Naive thymus-derived CD4-positive, alpha-beta T cell (primary cell): ENCODE measurements at places on chromosomes 4 and X. TPM values are rescaled to one million over a fixed set of nuclear protein-coding genes. Genes with fewer than 3 reads are reported as not detected.

The CACNA1F gene
- polyA plus RNA-seq: not detected

The CLNK gene
- not detected for polyA plus RNA-seq

The CT45A3 gene
- polyA plus RNA-seq: not detected

The ARMCX1 gene
- polyA plus RNA-seq: 3.2 TPM

The DCLK2 gene
- polyA plus RNA-seq: 0.06 TPM

The PLXNB3 gene
- not detected for polyA plus RNA-seq

The IL2RG gene
- polyA plus RNA-seq: 933 TPM

The MXRA5 gene
- polyA plus RNA-seq: not detected

The RBM46 gene
- not detected for polyA plus RNA-seq

The SPANXB1 gene
- not detected for polyA plus RNA-seq

The LUZP4 gene
- not detected for polyA plus RNA-seq

The ENPP6 gene
- polyA plus RNA-seq: not detected

The MCF2 gene
- polyA plus RNA-seq: not detected

The BANK1 gene
- polyA plus RNA-seq: 0.26 TPM

The TMPRSS11E gene
- not detected for polyA plus RNA-seq

The STATH gene
- polyA plus RNA-seq: not detected

The MAGEA8 gene
- polyA plus RNA-seq: not detected

The HDX gene
- polyA plus RNA-seq: 0.87 TPM

The POU4F2 gene
- not detected for polyA plus RNA-seq

The ZXDA gene
- 3.0 TPM for polyA plus RNA-seq

The TBC1D9 gene
- polyA plus RNA-seq: 0.13 TPM

The TKTL2 gene
- not detected for polyA plus RNA-seq

The SYTL4 gene
- not detected for polyA plus RNA-seq

The AMOT gene
- 4.4 TPM for polyA plus RNA-seq

The DCAF4L1 gene
- not detected for polyA plus RNA-seq

The CD40LG gene
- polyA plus RNA-seq: 72.1 TPM

The DGAT2L6 gene
- not detected for polyA plus RNA-seq

The APOO gene
- 16.2 TPM for polyA plus RNA-seq

The FMR1NB gene
- polyA plus RNA-seq: not detected

The IGSF1 gene
- not detected for polyA plus RNA-seq

The PNPLA4 gene
- polyA plus RNA-seq: 13.6 TPM

The OTUD6A gene
- not detected for polyA plus RNA-seq
